HCT116 (cell line): ENCODE measurements at places on chromosomes 2 and 18. TPM values are rescaled to one million over a fixed set of nuclear protein-coding genes. Genes with fewer than 3 reads are reported as not detected.

DNA sequence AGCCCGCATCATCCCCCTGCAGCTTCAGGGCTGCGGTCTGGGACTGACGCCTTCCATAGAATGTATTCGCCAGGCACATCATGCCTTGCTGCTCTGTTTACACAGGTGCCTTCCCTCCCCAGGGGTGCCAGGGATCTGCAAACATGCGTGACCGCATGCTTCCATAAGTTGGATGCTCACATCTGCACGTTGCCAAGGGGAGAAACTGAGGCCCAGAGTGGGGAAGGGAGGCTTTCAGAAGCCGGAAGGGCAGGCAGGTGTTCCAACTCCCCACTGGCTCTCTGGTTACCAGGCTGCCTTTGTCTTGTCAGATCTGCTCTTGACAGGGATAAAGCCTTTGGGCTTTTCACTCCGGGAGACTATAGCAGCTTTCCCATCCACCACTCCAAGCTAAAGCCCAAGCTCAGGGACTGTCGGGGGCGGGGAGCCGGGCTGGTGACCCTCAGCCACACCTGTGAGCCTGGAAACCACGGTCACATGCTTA, 125.8 kb upstream of the TNP1 start:
- no peak for DNase-seq

- no peak for DNase-seq
Measured at GRCh38 chr18:38367473-38367872, 801.9 kb upstream of the CELF4 start.

- no peak for DNase-seq
Measured at GRCh38 chr2:130917006-130917688, 80.4 kb downstream of the ARHGEF4 start.

DNA sequence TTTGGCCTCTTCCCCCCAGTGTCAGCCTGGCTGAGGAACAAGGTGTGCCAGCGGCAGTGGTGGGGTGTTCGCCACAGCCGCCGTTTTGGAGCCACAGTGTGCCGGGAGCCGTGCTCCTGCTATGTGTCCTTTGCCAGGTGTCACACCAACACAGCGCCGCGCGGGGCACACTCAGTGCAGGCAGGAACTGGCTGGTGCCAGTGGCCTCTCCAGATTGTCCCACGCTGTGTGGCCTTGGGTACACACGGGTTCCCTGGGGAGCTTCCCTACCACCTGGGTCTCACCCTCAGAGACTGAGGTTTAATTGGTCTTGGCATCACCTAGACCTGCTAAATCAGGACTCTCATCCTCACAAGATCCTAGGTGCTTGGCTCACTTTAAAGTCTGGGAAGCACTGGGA, 171.6 kb downstream of the LDLRAD4 start:
- DNase-seq, result no peak

The DSG4 gene
- total RNA-seq, result 0.07 TPM

The CYBRD1 gene
- 14.9 TPM for total RNA-seq

DNA sequence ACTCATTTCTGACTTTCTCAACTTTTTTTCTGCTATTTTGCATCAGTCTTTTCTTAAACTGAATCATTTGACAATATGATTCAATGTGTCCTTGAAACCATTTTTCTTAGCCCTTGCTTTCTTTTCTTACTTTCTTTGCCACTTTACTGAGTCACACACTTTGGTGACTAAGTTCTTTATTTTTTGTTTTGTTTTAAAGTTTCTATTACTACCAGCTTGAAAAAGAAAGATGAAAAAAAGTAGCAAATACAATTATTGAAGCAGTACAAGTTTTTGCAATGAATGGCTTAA, 116.5 kb downstream of the DOCK10 start:
- no peak for DNase-seq

The ELAC1 gene
- total RNA-seq, result 8.6 TPM

The MYO5B gene
- 32.1 TPM for total RNA-seq

The GALR1 gene
- not detected for total RNA-seq

DNA sequence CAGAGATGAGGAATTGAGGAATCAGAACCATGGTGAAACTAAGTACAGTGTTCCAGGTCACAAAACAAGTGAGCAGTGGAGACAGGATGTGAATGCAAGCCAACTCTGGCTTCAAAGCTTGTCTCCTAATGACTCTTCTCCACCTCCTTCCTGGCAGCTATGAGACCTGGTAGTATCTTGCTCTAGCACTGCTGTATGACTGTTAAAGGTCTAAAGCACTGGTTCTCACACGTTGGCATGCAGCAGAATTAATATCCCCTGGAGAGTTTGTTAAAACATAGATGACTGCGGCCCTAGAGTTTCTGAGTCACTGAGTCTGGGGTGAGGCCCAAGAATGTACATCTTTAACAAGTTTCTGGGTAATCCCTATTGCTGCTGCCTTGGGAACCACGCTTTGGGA, 63.3 kb downstream of the SUCLG1 start:
- no peak for DNase-seq

The TMEM182 gene
- 8.4 TPM for total RNA-seq

DNA sequence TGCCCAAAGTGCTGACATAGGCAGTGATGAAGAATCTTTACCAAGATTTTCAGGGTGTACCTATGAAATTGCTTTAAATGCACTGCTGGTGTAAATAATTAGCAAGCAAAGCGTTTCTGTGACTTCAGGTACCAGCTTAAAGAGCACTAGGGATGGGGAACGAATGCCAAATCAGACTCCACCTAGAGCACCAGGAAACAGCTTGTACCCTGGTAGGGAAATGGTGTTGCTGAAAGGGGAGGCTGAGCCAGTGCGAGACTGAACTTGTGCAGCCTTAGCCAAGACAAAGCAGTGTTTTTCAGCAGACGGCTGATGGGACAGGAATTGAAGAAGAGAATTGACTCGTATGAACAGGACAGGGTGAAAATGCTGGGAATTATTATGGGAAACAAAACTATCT, 65.6 kb downstream of the TWSG1 start:
- DNase-seq, result no peak

DNA sequence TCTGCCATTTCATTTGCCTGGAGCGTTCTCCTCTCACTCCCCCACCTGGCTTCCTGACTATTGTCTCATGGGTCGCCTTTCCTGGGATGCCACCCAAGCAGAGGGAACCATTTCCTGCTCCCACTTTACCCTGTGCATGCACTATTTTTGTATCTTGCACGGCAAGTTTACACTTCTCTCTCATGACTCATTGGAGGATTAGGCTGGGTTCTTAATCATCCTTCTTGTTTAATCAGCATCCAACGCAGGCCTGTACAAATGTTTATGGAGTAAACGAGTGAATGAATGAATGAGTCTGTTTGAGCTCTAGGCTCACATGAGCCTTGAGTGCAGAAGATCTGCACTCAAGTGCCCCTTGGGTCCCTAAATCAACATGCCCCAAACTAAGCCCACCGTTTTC, 3.8 kb upstream of the ARHGAP25 start:
- DNase-seq, result no peak

DNA sequence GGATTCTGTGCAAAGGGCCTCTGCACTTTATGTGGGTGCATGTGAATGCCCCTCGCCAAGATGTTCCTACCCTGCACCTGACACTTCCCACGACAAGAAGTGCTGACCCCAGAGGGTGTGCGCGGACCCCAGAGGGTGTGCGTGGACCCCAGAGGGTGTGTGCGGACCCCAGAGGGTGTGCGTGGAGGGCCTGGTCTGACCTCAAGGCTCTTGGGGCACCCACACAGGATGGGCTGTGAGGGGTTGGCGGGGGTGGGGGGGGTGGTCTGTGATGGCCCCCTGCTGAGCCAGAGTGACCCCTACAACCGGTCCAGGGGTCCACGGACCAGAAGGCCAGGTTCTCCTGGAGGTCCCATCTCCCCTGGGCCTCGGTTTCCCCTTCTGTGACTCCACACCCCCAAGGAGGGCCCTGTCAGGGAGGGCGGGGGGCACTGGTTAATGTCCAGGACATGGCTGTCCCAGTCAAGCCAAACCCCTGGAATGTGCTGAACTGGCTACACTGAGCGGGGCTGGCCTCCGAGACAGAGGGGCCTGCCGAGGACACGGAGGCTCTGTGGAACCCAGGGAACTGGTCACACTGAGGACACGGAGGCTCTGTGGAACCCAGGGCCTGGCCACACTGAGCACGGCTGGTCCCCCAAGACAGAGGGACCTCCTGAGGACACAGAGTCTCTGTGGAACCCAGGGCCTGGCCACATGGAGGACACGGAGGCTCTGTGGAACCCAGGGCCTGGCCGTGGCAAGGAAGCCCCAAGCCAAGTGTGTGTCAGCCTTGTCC, 3.1 kb downstream of the NEU4 start:
- no peak for DNase-seq

DNA sequence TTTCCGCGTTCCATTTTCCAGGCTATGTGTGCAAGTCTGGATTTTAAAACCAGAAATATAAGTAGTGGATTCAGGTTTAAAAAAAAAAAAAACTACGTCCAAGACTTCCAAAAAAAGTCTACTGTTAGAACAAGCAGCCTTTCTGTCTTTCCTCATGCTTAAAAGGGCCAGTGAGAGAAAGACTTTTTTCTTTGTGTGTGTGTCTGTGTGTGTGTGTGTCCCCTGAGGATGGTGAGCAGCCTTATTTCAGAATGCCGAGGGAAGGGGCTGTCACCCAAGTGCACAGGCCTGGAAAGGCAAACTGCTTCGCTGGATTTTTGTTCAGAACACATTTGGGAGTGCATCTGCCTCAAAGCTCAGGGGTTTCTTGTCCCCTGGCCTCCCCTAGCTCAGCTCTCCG, 98.8 kb downstream of the ZBTB7C start:
- DNase-seq, result no peak

The NAT8 gene
- total RNA-seq, result not detected

DNA sequence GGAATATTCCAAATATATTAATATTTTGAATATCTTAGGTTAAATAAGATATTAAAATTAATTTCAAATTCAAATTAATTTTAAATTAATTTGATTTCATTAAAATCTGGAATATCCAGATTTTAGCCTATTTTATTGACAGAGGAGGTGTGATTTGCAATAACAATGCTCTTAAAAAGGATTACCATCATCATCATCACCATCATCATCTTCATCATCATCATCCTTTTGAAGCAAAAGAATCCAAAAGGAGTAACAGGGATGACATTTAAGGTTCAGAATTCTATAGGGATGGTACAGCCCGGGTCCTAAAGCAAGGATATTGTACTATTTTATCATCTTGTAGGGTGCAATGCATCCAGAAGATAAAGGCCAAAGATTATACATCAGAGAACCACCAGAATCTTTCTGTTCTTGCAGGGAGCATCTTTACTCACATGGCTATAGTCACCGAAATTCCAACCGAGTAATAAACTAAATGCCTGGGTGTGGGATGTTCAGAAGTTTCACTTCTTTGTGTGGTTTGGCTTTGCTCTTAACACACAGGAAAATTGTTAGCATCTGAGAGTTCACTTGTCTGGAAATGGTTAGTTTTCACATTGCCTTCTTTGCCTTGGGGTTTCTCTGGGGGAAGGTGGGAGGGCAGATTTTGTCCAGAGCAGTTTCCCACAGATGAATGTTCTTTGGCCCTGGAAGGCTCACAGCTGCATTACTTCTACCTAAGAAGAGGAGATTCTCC, 99.1 kb upstream of the ITGA6 start:
- no peak for DNase-seq

DNA sequence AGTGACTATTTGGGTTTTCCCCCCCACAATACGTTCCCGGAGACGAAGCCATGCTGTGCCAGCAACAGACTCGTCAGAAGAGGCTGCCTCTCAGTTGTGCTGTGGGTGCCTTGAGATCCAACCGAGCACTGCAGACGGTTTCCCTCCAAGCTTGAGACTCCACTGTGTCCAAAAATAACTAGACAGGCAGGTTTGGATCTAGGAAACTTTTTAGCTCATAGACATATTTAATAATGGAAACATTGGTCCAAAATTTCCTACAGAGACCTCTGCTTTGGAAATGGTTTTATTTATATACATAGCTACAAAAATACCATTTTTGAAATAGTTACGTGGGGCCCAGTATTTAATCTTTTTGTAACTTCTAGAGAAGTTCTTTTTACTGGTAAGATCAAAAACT, 63.1 kb upstream of the SPATS2L start:
- DNase-seq, result no peak

GRCh38 chr18:40555914-40556313, 1399.1 kb upstream of the PIK3C3 start:
- no peak for DNase-seq

DNA sequence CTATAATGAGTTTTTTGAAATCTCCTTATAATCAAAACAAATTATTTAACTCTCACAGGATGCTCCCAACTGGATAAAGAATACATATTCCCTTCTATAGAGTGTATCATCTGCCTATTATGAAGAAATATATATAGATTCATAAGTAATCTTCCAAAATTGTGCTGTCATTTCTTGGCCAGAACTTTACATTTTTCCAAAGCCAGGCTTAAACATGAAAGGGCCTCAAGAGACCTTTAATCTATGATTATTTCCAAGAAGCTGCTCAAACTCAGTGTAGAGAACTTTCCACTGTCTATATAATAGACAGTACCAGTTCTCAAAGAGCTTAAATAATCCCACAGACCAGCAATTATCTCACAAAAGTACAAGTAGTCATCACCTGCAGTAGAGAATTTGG, 211.0 kb downstream of the AKAIN1 start:
- DNase-seq, result no peak

- no peak for DNase-seq
Measured at GRCh38 chr2:57878866-57879210, 167.8 kb upstream of the VRK2 start.

DNA sequence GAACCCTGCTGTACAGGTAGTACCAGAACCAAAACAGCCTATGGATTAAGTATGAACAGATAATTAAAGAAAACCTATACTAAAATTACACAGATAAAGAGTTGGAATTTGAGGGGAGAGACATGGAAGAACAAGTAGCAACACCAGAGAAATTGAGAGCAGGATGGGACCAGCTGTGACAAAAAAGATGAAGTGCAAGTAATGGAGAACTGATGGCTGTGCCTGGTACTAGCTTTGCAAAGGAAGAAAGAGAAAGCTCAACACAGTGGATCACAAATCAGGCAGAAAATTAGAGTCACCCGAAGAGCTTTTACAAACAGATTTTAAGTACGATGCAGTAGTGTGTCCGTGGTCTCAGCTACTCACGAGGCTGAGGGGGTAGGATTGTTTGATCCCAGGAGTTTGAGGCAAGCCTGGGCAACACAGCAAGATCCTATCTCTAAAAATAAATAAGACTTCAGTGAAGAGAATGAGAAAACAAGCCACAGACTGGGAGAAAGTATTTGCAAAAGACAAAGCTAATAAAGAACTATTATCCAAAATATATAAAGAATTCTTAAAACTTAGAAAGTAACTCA, 46.5 kb downstream of the CUL3 start:
- no peak for DNase-seq

DNA sequence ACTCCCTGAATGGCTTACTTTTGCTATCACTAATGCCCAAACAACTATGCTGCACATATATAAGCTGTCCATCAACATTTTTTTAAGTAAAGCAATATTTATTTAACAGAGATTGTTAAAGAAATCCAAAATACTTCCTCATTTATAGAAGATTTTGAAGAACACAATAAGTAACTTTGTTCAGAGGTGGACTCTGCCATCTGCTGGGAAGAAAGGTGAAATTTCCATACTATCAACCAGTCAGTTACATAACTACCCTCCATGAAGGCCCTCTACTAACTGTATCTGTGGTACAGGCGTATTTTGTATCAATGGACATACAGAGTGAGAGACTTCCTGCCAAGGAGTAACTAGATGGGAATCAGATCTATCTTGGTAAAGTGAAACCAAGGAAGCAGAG, 106.0 kb downstream of the DTNB start:
- peak; percentile 10 for DNase-seq

GRCh38 chr2:157359628-157360027, 34.0 kb upstream of the ERMN start:
- DNase-seq, result no peak
